Neural progenitor cell (in vitro differentiated cells): ENCODE measurements at places on chromosomes 4 and X. TPM values are rescaled to one million over a fixed set of nuclear protein-coding genes. Genes with fewer than 3 reads are reported as not detected.

DNA sequence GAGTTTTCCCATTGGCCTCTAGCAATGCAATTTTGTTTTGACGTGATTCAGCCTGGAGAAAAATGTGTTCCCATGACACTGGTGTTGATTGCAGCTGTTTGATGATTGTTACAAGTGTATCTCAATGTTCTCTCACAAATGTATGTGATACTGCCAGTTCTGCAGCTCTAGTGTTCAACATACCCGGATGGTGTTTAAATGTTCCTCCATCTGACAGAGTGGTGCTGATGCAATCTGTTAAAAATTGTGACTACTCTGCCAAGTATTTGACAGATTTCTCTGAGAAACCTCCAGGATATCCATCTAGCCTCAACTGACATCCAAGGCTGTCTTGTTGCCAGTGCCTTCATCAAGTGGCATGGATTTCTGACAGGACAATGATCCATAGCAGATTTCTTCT is 657.2 kb upstream of the DIAPH2 start:
- DNase-seq = no peak
- H3K4me3 ChIP-seq = no peak overlapping the region
- no peaks in the 10 kb centered on the region for H3K27me3 ChIP-seq
- no peak overlapping the region for H3K27ac ChIP-seq

DNA sequence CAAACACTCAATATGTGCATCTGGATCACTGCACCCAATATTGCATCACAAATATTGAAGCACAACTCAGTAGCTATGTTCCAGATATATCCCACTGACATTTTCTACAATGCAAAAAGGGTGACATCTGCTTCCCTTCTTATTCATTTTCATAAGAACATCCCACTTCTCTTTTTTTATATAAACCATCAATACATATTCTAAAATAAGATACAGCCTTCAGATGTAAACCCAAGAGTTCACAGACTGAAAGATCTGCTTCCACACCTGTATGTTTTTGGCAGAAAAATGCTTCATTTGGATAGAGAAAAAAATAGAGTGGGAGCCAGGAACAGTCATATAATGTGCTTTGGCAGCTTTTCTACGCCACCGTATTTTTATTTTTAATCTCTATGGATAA is 815.6 kb upstream of the ADGRL3 start:
- H3K4me1 ChIP-seq = no peaks in the 10 kb centered on the region
- DNase-seq = no peak
- H3K27me3 ChIP-seq = no peaks in the 10 kb centered on the region
- no peak overlapping the region for H3K27ac ChIP-seq
- H3K36me3 ChIP-seq = no peaks in the 10 kb centered on the region
- H3K4me3 ChIP-seq = no peak overlapping the region

ERAS gene
- 0.50 TPM in 1 of 2 replicates, not detected in the other for total RNA-seq

DNA sequence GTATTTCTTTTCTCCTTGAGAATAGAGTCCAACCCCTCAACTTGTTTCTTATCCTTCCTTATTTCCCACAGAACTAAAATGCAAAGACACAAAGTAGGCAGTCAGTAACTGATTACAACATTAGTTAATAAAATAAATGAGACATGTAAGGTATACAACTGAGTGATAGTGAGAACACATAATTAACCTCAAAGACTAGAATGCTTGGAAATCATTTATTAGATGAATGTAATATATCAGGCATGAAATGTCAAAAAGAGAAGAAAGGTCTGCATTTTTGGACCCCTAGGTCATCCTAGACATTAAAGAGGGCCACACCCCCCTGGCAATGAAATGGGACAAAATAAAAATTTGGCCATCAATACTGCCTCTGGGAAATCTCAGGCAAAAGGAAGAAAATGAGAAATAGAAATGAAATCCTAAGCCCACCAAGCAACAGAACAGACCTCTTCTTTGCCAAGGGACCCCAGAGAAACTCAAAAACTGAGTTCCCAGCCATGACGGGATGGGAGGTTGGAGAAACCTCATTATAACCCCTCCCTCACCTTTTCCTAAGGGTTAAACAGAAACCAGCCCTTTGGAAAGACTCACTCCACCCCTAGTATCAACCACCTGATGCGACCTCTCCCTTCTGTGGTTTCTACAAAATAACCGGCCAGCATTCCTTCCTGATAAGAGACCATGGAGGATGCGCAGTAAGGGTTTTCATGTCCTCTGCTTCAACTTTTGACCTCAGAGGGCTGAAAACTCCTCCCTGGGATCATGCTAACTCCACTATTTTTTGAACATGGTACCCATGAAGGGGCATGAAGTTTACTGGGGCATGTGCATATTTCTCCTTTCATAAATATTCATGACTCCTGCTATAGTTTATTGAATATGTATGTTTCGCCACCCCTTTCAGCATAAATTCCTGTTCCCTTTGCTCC is 90.0 kb upstream of the EXOC1L start:
- no peak overlapping the region for H3K4me3 ChIP-seq
- DNase-seq = no peak
- H3K27ac ChIP-seq = no peak overlapping the region
- H3K36me3 ChIP-seq = no peaks in the 10 kb centered on the region
- no peaks in the 10 kb centered on the region for H3K4me1 ChIP-seq

GRCh38 chr4:39821951-39822350 is 124.0 kb downstream of the UBE2K start:
- peaks cover 15% of the 10 kb centered on the region for H3K4me1 ChIP-seq
- H3K27me3 ChIP-seq = no peaks in the 10 kb centered on the region
- H3K4me3 ChIP-seq = no peak overlapping the region
- no peak for DNase-seq
- H3K36me3 ChIP-seq = peaks cover 9% of the 10 kb centered on the region
- H3K27ac ChIP-seq = no peak overlapping the region
